ENCODE measurements at places on chromosomes 2 and 18.

DNA sequence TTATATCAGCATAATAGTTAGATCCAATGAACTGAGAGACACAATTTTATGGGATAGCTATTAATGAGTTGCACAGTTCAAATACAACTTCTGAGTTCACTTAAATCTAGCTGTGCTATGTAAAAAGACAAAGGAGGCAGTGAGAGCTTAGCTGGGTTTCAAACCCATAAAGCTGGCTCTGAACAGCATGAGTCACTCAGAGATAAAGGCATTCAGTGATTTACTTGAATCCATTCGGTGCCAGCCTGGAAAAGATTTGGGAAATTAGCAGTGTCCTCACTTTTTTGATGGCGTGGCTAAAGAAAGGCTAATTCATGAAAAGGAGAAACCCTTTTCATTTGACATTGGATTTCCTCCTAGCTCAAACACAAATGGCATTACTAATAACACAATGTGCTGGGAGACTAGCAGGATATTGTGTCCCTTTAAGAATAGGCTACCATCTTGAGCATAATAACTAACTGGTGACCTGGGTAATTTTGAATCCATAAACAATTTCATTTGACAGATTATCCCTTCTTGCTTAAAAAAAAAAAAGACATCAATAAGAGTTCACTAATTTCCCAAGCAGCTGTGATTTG, 98.4 kb upstream of the NEUROD1 start:
- DNase-seq, result no peak

- no peak for DNase-seq
Measured at GRCh38 chr2:86338778-86339295, 1.4 kb upstream of the REEP1 start.

GRCh38 chr18:49161627-49162026, 210.9 kb upstream of the SMAD7 start:
- DNase-seq, result no peak

DNA sequence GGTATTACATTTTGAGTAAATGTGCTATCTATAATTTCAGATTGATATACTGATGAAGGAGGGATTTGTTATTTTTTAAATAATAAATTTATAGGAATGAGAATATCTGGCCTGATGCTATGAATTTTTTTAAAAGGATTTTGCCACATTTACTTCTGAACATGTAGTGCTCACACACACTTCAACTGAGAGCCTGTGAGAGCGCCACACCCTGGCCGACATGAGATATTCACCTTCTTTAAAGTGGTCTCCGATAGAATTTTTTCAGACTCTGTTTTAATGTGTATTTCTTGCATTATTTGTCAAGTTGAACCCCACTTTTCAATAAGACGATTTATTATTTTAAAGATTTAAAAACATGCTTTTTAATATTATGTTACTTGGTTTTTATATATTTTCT, 813.3 kb downstream of the DCC start:
- DNase-seq, result no peak

DNA sequence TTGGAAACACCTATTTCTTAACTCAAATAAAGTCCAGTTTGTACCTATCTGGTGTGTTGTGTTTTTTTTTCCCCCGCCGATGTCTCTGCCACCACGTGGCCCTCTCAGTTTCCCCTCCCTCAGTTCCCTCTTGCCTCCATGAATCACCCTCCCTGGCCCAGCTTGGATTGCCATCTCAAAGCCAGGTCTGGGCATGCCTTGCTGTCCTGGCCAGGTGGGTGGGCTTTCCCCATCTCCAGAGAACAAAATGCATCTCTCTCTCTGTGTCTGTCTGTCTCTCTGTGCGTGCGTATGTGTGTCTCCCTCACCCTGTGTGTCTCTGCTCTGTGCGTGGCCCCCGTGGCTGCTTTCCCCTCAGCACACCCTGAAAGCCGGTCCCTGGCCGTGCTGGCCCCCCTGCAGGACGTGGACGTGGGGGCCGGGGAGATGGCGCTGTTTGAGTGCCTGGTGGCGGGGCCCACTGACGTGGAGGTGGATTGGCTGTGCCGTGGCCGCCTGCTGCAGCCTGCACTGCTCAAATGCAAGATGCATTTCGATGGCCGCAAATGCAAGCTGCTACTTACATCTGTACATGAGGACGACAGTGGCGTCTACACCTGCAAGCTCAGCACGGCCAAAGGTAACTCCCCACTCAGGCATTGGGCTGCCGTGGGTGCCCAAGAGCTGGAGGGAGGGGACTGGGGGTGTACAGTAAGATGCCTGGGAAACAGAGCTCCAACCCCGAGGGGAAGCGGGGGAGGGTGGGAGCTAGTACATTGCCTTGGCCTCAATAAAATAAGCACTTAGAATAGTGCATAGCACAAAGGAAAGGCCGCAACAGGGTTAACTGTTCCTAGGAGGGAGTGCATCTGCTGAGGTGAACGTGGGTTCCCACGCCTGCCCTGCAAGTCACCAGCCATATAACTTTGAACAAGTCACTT, 31.6 kb upstream of the GMPPA start:
- DNase-seq, result no peak

DNA sequence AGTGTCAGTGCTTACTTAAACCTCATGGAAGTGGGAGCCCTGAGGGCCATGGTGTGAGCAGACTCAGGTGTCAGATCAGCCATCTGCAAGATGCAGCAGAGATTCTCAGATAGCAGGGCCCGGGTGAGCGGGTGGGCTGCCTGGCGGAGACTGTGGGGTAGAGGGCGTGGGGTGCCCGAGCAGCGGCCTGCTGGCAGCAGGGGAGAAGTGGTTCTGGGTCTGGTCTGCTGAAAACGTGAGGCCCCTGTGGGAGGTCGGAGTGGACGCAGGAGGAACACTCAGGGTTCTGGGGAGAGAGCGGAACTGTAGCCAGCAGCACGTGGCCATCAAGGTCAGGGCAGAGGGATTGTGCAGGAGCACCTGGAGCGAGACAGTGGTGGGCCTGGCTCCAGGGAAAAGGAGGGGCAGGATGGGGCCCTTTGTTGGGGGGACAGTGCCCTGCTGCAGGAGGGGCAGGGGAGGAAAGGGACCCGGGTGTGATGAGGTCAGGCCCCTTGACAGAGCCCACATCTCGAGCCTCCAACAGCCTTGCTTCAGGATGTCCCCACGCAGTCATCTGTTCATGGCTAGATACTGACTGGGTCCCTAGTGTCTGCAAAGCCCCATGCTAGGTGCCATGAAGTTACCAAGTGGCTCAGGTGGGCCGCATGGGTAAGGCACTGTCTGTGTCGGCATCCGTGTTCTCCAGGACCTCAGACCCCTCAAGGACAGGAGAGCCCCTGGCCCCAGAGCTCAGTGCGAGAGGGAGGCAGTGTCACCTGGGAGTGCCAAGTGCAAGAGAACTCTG, 2.7 kb upstream of the ESPNL start:
- no peak for DNase-seq

- DNase-seq, result no peak
Measured at GRCh38 chr2:52112141-52112540, 1080.2 kb upstream of the NRXN1 start.

- DNase-seq, result peak; percentile 65
Measured at GRCh38 chr2:159921752-159922404, 123.9 kb upstream of the CD302 start.

DNA sequence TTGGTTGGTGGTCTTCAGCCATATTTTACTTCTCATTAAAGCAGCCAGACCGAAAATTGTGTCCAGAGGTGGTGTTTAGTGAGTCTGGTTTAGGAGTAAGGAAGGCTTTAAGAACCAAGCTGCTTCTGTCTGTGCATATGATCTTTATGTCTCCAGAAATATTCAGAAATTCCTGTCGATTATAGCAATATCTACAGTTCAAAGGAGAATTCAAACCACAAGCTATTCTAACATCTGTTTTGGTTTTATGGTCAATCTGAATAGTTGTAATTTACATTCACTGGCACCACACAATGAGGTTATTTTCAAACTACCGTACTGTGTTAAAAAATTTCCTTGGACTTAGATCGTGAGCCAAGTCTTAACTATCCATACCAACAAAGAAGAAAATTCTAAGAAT, 11.3 kb downstream of the UPP2 start:
- DNase-seq, result no peak

DNA sequence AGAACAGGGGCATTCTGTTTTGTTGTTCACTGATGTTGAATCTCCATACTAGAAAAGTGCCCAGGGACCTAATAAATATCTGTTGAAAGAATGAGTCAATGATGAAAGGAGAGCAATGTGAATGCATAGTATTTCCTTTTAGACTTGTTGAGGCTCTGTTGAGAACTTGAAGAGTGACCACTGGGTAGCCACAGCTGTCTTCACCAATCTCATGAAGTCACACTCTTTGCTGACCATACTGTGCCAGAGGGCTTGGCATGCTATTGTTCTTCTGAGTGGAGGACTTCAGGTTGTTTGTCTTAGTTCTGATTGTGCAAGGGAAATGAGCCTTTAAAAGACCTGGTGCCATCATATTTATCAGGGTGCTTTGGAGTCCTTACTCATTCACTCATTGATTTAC, 41.6 kb upstream of the NT5C1B start:
- no peak for DNase-seq

DNA sequence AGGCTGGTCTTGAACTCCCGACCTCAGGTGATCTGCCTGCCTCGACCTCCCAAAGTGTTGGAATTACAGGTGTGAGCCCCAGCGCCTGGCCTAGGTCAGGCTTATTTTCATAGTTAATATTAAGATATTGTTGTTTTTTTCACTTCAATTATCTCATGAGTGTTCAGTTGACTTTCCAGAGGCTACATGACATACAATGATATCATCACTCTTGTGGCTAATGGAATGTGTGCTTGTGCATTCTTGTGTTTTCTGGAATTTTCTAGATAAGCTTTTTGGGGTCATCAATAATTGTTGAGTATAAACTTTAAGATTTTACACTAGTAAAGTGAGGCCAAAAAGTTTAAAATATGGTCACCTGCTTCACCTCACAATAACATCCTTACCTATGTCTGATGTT, 180.9 kb downstream of the FIGN start:
- DNase-seq, result no peak

DNA sequence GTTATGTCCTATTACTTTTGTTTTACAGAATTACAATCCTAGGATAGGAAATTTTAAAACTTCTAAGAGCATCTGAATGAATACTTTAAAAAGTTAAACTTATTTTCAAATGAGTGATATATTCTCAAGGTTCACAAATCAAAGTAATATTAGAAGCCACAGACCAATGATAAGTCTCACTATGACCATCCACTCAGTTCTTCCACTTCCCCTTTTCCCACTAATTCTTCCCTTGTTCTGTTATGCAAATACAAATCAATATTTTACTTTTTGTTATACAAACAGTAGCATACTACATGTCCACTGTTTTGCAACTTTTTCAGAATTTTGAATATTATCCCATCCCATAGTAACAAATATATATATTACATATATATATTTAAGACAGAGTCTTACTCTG, 20.2 kb downstream of the USP37 start:
- no peak for DNase-seq

GRCh38 chr18:25729072-25729471, 361.3 kb downstream of the SS18 start:
- no peak for DNase-seq

- DNase-seq, result no peak
Measured at GRCh38 chr2:139885921-139886498, 1105.8 kb upstream of the NXPH2 start.

DNA sequence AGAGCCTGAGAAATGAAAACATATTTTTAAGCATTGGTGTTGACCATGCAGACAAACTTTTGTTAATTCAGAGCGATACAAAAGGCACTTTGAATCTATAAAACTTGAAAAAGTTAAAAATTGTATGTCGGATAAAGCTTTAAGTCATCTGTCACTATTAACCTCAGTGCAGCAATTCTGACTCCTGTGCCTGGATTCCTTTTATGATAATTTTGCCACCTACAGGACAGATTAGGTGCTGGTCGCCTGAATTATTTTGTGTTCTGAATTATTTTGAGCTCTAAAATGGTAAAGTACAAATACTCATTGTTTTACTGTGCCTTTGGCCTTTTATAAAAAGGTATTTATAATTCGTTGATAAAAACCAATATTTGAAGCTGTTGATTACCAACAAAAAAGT, 19.4 kb upstream of the RNF138 start:
- no peak for DNase-seq

GRCh38 chr2:74439803-74440377, 1.8 kb downstream of the RTKN start:
- no peak for DNase-seq

DNA sequence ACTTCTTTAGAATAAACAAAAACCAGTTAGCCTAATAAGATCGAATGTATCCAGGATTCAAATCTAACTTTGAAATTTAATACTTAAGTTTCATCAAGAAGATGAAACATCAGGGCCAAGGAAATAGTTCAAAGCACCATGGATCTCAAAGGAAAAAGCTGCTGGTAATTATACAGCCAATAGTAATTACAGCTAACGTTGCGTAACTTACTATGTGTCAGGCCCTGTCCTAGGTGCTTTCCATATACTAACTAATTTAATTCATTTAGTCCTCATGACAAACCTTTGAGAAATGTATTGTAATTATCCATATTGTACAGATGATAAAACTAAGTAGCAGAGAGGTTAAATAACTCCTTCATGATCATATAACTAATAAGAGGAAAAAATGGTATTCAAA, 598.6 kb downstream of the NYAP2 start:
- DNase-seq, result no peak

GRCh38 chr2:69208023-69208595, 178.9 kb downstream of the GFPT1 start:
- no peak for DNase-seq

- DNase-seq, result no peak
Measured at GRCh38 chr18:74113711-74114110, 33.9 kb downstream of the FBXO15 start.

- DNase-seq, result no peak
Measured at GRCh38 chr2:201980389-201980821, 53.2 kb upstream of the FZD7 start.

DNA sequence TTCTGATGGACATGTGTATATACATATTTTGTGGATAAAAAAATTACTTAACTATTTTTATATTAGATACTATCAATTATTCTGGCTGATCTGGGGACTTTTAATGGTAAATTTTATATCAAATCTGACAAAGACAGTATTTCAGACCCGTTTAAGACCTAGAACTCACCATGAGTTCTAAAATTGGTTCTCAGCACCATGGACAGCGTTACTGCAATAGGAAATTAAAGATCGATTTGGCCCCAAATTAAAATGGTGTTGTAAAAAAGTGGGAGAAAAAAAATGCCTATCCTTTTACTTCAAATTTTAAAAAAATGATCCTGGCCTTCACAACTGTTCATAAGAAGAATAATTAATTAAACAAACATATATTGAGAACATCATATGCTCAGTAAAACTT, 919 bp upstream of the SCN2A start:
- no peak for DNase-seq

- DNase-seq, result no peak
Measured at GRCh38 chr2:12965540-12966269, 249.0 kb downstream of the TRIB2 start.

DNA sequence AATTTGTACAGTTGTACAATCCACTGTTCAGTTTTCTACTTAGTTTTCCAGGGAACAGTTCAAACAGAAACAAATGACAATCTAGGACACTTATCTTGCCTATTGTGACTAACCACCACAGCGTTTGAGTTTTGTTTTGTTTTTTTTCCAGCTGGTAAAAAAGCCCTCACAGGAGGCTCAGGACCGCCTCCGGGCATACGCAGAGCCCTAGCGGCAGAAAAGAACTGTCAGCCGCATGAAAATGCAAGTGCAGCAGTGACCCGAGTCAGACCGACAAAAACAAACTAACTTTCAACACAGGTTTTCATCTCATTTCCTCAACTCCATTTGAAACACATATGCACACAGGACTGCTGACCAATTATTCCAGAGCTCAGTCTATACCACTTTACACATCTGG, 68.6 kb downstream of the STEAP3 start:
- no peak for DNase-seq
